ENCODE measurements at places on chromosomes 3 and 15.
A peak's percentile ranks its signal among the peaks of the same experiment; 100 is the strongest.

GRCh38 chr3:127387556-127388153 is 99.8 kb upstream of the PRR20G start:
- DNase-seq: no peak

- DNase-seq: no peak
Measured at GRCh38 chr15:80822256-80822655, 43.1 kb downstream of the CEMIP start.

DNA sequence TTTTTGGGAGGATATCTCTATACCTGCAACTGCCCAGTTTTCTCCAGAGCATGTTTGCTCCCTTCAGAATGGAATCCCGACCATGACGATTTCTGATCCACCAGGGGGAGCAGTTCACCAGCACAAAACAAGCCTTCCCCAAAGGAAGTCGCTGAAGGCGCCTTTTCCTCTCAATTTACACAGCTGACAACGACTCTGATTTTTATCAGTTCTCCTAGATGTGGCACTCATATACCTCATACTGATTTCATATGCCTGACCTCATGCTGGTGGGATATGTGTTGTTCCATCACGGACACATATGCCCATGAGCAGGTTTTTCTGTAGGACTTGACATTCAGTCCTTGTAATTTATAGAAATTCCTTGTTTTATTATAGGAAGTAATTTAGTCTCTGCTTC is 1028.2 kb downstream of the MCTP2 start:
- DNase-seq: peak; percentile 41

GRCh38 chr3:57999417-58000115 is 8.7 kb upstream of the FLNB start:
- DNase-seq: no peak

- no peak for DNase-seq
Measured at GRCh38 chr3:120928991-120929390, 21.0 kb downstream of the STXBP5L start.

DNA sequence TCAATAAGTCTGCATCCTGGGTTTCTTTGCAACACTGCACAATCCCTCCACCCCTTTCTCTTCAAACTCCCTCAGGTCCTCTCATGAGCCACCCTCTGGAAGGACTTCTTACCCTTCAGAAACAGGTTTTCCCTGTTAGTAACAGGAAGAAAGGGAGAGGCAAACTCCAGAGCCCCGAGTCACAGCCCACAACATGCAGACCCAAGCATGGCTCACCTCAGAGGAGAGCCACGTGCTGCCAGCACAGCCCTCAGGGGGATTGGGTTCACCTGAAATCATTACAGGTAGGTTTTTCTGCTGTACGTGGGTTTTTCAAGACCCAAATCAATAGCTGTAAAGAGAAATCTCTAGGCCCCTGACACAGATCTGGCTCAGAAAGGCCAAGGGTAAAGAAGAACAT is 359.7 kb upstream of the ATP10A start:
- no peak for DNase-seq

- DNase-seq: no peak
Measured at GRCh38 chr3:82508-82907, 114.1 kb upstream of the CHL1 start.

DNA sequence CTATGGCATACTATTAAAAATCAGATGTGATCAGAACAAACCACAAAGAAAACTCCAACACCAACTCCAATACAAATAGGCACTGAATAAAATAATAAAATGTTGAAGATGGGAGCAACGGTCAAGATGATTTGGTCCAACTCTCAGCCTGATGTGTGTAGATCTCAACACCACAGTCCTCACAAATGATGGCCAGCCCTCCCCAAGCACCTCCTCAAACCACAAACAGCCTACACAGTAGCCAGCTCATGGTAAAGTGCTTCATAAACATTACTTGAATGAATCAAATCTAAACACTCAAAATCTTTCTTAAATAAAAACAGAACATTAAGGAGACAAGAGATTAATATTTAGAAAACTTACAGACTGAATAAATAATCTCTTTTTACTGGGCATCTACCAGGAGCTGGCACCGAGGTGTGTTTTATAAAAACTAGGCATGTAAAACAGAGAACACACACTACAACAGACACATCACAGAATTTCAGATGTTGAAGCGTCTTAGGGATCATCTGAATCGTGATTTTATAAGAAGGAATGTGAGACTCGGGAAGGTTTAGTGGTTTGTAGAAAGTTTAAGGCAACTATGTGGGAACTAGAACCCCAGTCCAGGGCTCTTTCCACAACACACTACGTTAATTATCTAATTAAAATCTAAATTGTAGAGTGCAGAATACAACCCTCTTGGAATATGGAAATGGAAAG is 102.4 kb downstream of the MYLK start:
- no peak for DNase-seq

DNA sequence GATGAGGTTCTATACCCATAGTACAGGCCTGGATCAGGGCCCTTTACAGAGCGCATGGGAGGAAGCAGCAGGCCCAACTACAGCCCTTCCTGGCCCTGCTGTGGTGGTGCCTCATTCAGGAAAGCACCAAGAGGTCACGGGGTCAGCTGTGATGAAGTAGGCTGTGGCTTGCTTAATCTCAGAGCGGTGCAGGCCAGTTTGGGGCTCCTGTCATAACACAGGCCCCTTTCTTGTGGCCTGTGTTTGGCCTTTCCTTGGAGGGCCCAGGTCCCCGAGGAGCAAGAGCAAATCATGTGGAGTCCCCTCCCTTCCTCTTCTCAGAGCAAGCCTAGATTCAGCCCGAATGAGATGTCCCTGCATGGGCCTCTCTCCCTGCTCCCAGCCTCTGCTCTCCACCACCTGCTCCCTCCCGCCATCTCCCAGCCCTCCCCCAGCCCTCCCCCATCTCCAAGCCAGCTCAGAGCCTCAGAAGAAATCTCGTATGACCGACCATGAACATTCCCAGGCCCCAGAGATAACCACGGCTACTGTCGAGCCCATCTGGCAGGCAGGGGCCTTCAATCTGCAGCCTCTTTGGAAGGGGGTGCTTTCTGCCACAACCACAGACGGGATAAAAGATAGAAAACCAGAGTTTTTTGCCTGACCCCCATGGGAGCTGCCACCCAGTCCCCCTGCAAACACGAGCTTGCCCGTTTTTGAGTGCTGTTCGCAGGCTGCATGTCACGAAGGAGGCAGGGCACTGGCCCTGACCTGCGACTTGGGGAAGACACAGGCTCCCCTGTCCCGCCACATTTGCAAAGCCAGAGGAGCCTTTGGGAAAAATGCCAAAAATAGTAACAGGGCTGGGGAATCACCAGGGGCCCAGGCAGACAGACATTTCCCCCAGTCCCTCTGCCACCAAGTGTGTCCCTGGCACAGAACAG is 32.3 kb upstream of the DUSP7 start:
- no peak for DNase-seq

- DNase-seq: no peak
Measured at GRCh38 chr3:101038880-101039279, 45.7 kb upstream of the ABI3BP start.

- no peak for DNase-seq
Measured at GRCh38 chr3:124924741-124925140, 9.8 kb downstream of the MUC13 start.

DNA sequence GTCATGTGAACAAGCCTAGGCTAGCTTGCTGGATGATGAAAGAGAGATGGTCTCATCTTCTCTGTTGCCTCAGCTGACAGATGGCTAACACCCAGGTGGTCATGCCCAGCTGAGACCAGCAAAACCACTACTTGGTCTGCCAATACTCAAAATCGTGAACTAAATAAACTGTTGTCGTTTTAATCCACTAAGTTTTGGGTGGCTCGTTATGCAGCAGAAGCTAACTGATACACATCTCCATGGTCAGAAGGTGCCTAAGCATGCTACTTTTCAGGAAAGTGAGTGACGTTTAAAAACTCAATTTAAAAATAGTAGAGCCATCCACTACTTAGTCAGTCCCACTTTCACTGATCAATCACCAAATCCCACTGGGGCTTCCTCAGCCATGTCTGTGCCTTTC is 52.8 kb downstream of the CCR4 start:
- no peak for DNase-seq

- no peak for DNase-seq
Measured at GRCh38 chr15:99682455-99682854, 50.8 kb downstream of the LYSMD4 start.

DNA sequence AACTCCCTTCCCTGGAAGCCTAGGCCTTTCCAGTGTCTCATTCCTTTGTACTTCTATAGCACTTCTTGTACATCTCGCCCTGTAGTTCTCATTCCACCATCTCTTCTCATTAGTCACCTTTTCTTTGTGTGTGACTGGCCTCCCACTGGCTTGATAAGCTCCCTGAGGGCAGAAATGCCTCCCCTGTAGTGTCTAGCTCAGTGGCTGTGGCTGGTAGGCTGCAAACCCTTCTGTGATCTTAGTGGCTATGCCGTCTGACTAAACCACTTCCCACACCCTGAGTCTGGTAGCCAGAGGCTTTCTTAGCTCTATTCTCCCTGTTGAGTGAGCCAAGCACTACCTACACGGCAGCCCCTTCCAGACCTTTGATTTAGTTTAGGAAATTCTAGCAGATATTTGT is 24.4 kb upstream of the TNFAIP8L3 start:
- DNase-seq: no peak

DNA sequence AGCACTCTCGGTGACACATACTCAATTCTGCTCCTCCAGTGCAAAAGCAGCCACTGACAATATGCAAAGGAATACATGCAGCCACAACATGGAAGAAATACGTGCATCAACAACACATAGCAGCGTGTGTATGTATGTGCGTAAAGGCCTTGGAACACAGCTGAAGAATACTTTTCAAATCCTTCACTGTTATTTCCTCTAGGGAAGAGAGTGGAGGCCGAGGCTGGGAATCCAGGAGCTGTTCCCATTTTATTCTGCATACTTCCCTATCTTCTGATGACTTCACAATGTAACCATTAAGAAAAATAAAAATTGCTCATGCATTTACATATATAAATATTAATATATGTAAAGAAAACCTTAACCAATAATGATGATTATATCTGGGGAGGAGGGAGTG is 36.6 kb upstream of the MGLL start:
- DNase-seq: no peak

DNA sequence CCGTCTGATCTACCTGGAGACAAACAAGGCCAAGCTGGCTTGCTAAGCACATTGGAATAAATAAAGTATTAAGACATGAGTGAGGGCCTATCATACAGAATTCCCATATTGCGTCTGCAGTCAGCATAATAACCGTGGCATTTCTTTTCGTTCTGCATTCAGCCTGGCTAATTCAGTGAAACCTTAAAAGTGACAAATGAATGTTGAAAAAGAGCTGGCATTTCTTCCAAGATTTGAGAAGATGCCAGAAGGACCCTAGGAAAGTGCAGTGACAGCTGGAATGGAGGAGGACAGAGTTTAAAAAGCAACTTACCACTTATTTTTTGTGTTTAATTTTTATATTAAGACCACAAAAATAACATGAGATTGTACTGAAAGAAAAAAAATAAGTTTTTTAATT is 67.1 kb downstream of the SUCLG2 start:
- DNase-seq: no peak

DNA sequence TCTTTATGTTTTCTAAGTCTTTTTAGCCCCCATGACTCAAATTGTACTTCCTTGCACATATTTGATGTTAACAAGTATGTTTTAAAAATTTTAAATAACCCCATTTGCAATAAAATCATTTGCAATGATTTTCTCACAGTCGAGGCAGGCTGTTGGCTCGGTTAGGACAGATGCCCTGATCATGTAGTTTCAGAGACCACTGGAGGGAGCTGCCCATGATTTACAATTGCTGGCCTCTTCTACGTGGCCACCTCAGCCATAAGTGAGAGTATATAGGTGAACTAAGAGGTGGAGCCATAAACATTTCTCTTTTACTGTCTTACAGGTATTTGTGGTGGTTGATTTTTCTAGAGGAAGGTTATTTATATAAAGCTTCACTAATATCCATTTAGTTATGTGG is 1.7 kb downstream of the DTWD1 start:
- DNase-seq: no peak

GRCh38 chr3:194249323-194250097 is 101.6 kb downstream of the CPN2 start:
- no peak for DNase-seq

DNA sequence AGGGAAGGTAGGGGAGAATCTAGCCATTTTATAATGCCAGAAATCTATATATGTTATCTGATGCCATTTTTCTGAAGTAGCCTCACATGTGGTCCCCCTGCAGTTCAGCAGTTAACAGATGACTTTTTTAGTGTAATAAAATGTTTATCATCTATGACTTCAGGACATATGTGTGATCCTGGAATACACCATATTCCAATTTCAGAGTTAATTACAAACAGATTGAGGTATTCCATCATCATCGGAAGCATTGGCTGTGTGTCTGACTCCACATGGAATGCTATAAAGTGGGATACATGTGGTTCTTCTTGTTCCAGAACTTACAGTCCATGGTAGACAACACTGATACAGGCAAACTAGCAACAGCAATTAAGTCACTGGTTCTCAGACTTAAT is 45.9 kb upstream of the LIMD1 start:
- DNase-seq: no peak

DNA sequence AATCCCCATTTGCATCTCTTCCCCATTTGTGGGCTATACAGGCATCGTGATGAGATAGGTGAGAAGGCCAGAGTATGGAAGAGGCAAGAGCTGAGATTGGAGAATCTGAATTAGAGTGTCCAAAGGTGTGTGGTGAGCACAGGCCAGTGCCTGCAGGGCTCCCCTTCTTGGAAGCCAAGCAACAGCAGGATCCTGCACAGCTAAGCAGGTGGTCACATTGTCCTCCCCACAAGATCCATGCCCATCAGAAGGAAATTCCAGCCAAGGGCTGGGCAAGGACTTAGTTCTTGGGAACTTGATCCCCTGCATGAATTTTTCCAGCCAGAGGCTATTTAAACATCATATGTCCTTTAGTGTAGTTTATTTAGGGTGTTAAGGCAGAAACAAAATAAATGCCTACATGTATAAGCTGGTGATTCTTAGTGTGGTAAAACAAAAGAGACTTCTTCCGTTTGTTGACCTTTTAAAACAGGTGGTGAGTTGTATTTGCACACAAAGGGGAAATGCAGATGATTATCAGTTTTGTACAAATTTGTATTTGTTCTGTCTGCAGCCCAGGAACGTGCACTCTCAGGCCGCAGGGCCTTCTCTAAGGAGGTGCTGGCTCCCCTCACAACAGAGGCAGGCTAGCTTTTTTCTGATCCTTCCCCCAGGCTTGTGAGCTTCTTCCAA is 110.2 kb downstream of the PLCL2 start:
- no peak for DNase-seq

- DNase-seq: no peak
Measured at GRCh38 chr3:75224412-75224811, 439.7 kb upstream of the FRG2C start.

DNA sequence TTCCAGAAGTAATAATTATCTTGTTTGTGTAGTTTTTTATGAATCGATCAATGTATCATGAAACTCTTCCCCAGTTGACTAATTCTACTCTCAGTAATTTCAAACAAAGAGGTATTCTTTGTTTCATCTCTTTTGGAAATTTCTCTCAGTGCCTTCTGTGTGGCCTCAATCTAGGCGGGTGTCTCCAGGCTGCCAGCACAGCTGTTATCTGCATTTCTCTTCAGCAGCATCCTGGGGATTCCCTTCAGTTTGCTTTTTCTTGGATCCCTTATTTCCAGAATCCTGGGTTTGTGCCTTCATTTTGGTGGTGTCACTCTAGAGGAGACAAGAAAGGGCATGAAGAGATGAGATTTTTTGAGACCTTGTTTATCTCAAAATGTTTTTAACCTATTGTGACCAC is 22.7 kb downstream of the NIPA2 start:
- DNase-seq: no peak
